Tibial artery (tissue), 4 donors: ENCODE measurements at places on chromosomes 16 and 17.

GRCh38 chr17:61285526-61286320, 113.9 kb upstream of the TBX2 start:
- DNase-seq, result no peak
- H3K4me3 ChIP-seq, result no peak overlapping the region
- peak overlapping the region; percentile 37 for H3K27ac ChIP-seq
- no peaks in the 10 kb centered on the region for H3K36me3 ChIP-seq

DNA sequence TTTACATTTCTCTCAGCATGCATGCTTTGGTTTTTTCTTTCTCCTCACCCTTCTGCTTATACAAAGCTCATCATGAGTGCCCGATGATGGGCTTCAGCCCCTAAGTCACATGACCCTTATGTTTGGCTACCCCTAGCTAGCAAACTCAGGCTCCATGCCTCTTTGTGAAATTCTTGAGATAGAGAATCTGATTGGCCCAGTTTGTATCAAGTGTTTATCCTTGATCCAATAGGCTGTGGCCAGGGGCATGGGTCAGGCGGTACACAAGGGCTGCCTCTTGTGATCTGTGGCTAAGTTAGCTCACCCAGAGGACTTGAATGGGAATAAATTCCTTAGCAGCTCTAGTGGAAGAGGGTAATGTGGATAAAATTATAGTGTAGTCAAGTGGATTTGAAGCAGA, 11.5 kb upstream of the TOX3 start:
- H3K4me3 ChIP-seq, result no peak overlapping the region
- H3K27ac ChIP-seq, result no peak overlapping the region

DNA sequence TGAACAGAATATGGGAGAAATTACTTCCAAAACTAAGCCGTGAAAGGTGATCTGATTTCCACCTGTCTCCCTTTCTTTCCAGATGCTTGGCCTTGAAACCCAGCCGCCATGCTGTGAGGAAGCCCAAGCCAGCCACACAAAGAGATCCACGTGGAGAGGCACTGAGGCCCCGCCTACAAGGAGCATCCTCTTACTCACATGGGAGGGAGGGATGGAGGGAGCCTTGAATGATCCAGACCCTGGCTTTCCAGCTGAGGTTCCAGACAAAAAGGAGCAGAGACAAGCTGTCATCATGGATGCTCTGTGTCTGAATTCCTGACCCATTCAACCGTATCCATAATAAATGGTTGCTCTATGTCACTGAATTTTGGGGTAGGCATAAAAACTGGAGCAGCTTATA, 48.9 kb upstream of the HAPSTR1 start:
- no peak overlapping the region for H3K4me3 ChIP-seq
- no peaks in the 10 kb centered on the region for H3K27me3 ChIP-seq
- no peaks in the 10 kb centered on the region for H3K4me1 ChIP-seq
- H3K27ac ChIP-seq, result no peak overlapping the region

DNA sequence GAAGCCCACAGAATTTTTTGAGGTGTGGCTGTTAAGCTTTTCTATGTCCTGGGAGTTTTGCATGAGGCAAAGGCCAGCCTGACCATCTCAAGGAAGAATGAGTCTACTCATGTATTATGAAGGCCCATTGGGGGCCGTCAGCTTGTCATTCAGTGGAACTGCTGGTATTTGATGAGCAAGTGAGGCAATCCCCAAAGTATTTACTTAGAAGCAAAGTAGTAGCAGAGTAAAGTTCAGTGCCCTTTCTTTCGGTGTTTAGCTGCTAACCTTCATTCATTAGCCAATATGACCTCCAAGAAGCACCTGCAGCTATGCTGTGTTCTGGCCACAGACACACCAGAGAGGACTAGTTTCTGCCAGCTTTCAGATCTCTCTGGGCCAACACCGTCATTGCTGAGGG, 80.2 kb downstream of the RPA1 start:
- no peak overlapping the region for H3K4me3 ChIP-seq
- peaks cover 90% of the 10 kb centered on the region for H3K27me3 ChIP-seq
- H3K36me3 ChIP-seq, result no peaks in the 10 kb centered on the region
- no peak for DNase-seq
- no peak overlapping the region for H3K27ac ChIP-seq

DNA sequence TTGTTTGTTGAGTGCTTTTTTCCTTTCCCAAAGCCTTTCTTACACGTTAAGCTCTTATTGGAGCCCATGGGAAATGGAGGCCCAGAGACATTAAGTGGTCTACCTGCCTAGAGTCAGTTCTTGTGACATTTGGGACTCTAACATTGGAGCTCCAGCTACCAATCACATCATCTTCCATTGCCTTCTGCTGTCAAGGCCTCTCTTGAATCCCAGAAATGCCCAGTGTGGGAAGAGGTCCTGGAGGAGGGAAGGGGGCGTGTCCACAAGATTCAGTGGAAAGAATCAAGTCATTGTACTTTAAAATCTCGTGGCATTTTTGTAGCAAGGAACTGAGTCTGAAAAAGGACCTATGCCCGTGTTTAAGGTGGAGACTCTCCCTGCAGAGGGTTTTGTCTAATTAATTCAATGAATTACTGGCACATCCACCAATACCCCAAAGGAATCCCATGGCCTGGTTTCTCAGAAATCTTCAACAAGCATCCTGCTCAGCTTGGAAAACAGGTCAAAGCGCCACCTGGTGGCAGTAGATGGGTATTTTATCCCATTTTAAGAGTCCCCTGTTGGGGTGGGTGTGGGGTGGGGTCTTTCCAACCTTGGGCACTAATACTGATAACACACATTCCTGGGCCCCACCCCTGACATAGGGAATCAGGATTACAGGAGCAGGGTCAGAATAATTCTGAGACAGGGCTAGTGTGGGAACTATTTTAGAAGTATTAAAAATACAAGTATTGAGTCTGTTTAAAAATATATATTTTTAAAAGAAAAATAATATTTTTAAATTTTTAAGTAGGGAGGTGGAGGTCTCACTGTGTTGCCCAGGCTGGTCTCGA, 24.6 kb downstream of the GPT2 start:
- no peak overlapping the region for H3K4me3 ChIP-seq
- no peaks in the 10 kb centered on the region for H3K27me3 ChIP-seq
- no peak overlapping the region for H3K27ac ChIP-seq
- no peak for DNase-seq
- H3K4me1 ChIP-seq, result peaks cover 4% of the 10 kb centered on the region
- H3K36me3 ChIP-seq, result peaks cover 5% of the 10 kb centered on the region

GRCh38 chr16:71846431-71846830, 655 bp downstream of the ATXN1L start:
- no peak for DNase-seq
- peaks cover 33% of the 10 kb centered on the region for H3K36me3 ChIP-seq
- no peaks in the 10 kb centered on the region for H3K27me3 ChIP-seq

- DNase-seq, result peak; percentile 22
- no peaks in the 10 kb centered on the region for H3K27me3 ChIP-seq
- no peak overlapping the region for H3K27ac ChIP-seq
- H3K36me3 ChIP-seq, result no peaks in the 10 kb centered on the region
- no peak overlapping the region for H3K4me3 ChIP-seq
Measured at GRCh38 chr16:86029131-86029741, 130.3 kb downstream of the IRF8 start.

- H3K4me3 ChIP-seq, result no peak overlapping the region
- no peak overlapping the region for H3K27ac ChIP-seq
- H3K27me3 ChIP-seq, result no peaks in the 10 kb centered on the region
- H3K4me1 ChIP-seq, result no peaks in the 10 kb centered on the region
- peaks cover 14% of the 10 kb centered on the region for H3K36me3 ChIP-seq
Measured at GRCh38 chr16:68972720-68973119, 129.4 kb downstream of the TANGO6 start.

GRCh38 chr17:151004-151403, 13.6 kb downstream of the SCGB1C2 start:
- DNase-seq, result no peak
- no peak overlapping the region for H3K4me3 ChIP-seq
- no peaks in the 10 kb centered on the region for H3K36me3 ChIP-seq
- H3K27me3 ChIP-seq, result no peaks in the 10 kb centered on the region

DNA sequence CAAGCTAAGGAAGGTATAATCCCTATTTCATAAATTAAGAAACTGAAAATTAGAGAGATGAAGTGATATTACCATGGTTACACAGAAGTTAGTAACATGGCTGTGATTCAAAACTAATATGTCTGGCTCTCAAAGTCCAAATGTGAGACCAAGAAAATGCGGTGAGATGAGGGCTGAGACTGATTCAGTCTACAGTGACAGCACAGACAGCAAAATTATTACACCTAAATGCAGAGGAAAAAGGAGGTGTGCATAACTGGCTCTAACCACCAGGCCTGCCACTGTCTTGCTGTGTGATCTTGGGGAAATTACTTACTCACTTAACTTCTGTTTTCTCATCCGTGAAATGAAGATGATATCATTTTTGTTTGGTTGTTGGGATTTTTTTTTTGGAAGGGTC, 270.0 kb upstream of the SOX9 start:
- DNase-seq, result no peak
- H3K4me1 ChIP-seq, result no peaks in the 10 kb centered on the region
- no peak overlapping the region for H3K4me3 ChIP-seq
- H3K27ac ChIP-seq, result no peak overlapping the region
- H3K27me3 ChIP-seq, result no peaks in the 10 kb centered on the region
- H3K36me3 ChIP-seq, result no peaks in the 10 kb centered on the region

- H3K36me3 ChIP-seq, result no peaks in the 10 kb centered on the region
- no peaks in the 10 kb centered on the region for H3K27me3 ChIP-seq
- no peak for DNase-seq
- no peak overlapping the region for H3K27ac ChIP-seq
Measured at GRCh38 chr16:55665511-55665910, 9.7 kb downstream of the SLC6A2 start.

DNA sequence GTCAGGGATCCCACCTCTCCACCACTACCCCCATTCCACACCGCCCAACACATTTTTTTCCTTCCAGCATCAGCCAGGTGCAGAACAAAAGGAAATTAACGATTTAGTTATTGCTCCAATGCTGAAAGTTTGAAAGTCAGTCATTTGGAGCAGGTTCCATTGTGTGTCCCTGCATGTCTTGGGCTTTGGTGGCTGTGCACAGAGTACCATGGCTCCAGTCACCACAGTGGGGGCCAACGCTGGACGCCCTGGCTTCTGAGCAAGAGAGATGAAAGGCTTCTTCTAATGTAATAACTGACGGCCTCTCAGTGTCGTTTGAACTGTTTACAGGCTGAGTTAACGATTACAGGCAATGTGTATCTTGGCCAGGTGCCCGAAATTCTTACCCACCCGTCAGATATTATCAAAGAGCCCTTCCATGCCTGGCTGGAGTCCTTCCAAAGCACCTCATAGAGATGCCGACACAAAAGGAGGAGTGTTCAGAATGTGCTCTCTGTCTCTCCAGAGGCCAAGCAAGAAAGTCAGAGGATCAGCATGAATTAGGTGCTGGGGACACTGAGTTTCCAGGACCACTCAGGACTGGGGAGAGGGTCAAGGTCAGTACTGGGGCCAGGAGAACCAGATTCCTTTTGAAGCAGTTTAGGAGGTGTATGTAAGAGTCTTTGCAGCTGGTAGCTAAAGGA, 25.9 kb downstream of the RNF43 start:
- no peaks in the 10 kb centered on the region for H3K4me1 ChIP-seq
- H3K4me3 ChIP-seq, result no peak overlapping the region
- H3K36me3 ChIP-seq, result no peaks in the 10 kb centered on the region
- peaks cover 8% of the 10 kb centered on the region for H3K27me3 ChIP-seq
- DNase-seq, result no peak

DNA sequence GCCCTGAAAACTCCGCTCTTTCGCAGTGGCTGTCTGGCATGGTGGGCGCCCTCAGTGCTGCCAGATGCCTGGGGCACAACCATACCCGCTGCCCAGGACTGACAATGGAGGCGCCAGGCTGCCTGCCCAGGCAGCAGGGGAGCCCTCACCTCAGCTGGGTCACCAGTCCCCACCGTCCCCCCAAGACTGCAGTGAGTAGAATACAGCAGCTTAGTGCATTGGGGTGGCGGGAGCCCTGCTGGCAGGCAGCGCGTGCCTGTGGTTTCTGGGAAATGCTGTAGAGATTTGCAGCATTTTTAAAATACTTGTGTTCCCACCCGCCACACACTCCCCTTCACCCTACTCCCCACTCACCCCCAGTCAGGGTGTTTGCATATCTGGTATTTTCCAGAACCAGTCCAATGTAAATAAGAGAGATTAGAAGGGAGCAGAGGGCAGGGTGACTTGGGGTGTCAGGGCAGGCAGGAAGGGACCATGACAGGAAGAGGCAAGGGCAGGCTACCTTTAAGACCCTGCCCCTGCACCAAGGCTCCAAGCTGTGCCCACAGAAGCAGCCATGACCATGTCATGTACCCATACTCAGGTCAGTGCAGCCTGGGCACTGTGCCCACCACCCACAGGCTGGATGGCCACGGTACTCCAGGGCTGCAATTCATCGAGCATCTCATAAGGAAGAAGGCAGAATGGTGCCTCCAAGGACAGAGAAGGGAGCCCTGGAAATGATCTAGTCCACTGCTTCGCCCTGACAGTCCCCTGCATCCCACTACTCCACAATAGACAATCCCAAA, 21.5 kb downstream of the MYO18A start:
- DNase-seq, result no peak
- H3K4me1 ChIP-seq, result no peaks in the 10 kb centered on the region
- no peak overlapping the region for H3K4me3 ChIP-seq
- H3K36me3 ChIP-seq, result no peaks in the 10 kb centered on the region
- H3K27me3 ChIP-seq, result no peaks in the 10 kb centered on the region

DNA sequence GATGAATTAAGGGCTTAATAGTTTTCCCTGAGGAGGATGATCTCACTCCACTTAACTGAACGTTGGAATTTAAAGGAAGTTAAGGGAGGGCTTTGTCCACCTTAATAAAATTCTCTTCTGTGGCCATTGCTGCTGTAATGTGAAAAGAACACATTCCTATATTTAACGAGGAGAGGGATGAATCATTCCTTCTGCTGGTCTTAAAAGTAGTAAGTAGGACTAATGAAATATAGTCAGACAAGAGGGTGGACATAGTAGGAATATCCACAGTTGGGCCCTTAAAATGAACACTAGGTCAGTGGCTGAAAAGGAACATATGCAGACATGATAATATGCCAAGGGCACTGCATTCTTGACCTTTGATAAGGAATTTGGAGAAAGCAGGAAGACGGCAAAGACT, 405.6 kb downstream of the PMP22 start:
- no peak for DNase-seq
- H3K27ac ChIP-seq, result no peak overlapping the region
- H3K4me3 ChIP-seq, result no peak overlapping the region
- H3K27me3 ChIP-seq, result no peaks in the 10 kb centered on the region
